ENCODE measurements at places on chromosomes 4 and X.

DNA sequence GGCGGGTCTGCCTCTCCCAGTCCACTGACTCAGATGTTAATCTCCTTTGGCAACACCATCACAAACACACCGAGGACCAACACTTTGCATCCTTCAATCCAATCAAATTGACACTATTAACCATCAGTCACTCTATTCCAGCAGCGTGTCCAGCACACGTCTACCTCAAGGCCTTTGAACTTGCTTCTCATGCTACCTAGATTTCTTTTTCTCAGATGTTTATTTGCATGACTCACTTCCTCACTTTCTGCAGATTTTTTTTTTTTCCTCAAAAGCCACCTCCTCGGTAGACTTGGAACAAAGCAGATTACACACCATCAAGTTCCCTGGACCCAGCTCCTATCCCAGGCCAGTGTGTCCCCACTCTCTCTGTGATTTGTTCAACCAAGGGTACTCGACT is 49.5 kb downstream of the SUPT20HL2 start:
- no peak for DNase-seq

DNA sequence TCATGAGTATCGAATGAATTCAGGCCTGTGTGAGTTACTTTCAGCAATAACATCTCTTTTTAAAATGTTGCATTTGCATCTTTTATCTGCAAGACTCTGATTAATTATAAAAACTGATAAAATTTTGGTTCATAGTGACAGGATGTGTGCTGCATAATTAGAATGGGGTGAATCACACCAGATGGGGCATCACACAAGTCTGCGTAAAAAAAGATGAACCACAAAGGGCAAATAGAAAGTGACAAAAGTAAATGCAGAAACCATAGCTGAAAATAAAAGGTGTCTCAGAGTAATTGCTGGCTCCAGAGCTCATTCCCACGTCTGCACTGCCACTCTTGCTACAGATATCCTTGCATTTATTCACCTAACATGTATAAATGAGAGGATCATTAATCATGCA is 131.1 kb downstream of the HS3ST1 start:
- DNase-seq = no peak

DNA sequence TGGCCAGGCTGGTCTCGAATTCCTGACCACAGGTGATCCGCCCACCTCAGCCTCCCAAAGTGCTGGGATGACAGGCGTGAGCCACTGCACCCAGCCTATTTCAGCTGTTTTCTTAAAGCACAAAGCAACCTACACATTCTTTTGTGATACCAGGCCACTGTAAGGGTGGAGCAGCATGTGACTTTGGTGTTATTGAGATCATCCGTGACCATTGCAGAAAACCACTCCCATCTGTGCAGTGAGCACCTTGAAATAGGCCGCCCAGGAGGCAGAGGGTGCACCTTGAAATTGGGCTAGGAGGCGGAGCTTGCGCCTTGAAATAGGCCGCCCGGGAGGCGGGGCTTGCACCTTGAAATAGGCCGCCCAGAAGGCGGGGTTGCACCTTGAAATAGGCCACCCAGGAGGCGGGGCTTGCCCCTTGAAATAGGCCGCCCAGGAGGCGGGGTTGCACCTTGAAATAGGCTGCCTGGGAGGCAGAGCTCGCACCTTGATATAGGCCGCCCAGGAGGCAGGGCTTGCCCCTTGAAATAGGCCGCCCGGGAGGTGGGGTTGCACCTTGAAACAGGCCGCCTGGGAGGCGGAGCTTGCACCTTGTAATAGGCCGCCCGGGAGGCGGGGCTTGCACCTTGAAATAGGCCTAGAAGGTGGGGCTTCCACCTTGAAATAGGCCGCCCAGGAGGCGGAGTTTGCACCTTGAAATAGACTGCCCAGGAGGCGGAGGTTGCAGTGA is 9.0 kb upstream of the SLC25A6 start:
- no peak for DNase-seq

- no peak for DNase-seq
These were observed 18.8 kb downstream of the SRPX2 start for GRCh38 chrX:100662796-100663195.

GRCh38 chrX:97787311-97787710 is 903.6 kb downstream of the RPA4 start:
- no peak for DNase-seq

DNA sequence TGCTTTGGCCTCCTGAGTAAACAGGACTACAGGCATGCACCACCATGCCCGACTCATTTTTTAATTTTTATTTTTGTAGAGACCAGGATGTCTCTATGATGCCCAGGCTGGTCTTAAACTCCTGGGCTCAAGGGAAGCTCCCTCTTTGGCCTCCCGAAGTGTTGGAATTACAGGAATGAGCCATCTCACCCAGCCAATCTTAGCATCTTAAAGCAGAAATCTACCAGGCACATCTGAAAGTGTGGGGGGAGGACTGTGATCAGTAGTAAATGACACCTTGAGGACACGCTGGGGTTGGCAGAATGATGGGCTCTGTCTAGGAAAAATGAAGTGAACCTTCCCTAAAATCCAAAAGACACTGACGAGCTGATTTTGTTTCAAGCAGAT is 149.2 kb downstream of the SPATA18 start:
- no peak for DNase-seq
